PC-9 (cell line): ENCODE measurements at places on chromosomes 7 and 10. TPM values are rescaled to one million over a fixed set of nuclear protein-coding genes. Genes with fewer than 3 reads are reported as not detected.

- no peaks in the 10 kb centered on the region for H3K4me1 ChIP-seq
- no peak for DNase-seq
- no peak overlapping the region for H3K27ac ChIP-seq
- H3K36me3 ChIP-seq: no peaks in the 10 kb centered on the region
- H3K27me3 ChIP-seq: no peaks in the 10 kb centered on the region
- no peak overlapping the region for H3K4me3 ChIP-seq
These were observed 122.3 kb downstream of the IMMP2L start for GRCh38 chr7:111439977-111440376.

The PPA1 gene
- total RNA-seq: 224 and 236 TPM in 2 replicates

DNA sequence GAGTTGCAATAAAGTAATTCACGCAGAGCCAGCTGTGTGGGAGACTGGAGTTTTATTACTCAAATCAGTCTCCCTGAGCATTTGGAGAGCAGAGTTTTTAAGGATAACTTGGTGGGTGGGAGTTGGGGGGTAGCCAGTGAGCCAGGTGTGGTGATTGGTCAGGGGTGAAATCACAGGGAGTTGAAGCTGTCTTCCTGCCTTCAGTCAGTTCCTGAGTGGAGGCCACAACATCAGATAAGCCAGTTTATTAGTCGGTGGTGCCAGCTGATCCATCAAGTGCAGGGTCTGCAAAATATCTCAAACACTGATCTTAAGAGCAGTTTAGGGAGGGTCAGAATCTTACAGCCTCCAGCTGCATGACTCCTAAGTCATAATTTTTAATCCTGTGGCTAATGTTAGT, 3.3 kb upstream of the CYP51A1 start:
- no peaks in the 10 kb centered on the region for H3K27me3 ChIP-seq
- no peak overlapping the region for H3K4me3 ChIP-seq
- peaks cover 14% of the 10 kb centered on the region for H3K4me1 ChIP-seq
- H3K36me3 ChIP-seq: no peaks in the 10 kb centered on the region
- H3K27ac ChIP-seq: no peak overlapping the region
- DNase-seq: no peak

The TRIM74 gene
- total RNA-seq: 1.2 and 2.6 TPM in 2 replicates

DNA sequence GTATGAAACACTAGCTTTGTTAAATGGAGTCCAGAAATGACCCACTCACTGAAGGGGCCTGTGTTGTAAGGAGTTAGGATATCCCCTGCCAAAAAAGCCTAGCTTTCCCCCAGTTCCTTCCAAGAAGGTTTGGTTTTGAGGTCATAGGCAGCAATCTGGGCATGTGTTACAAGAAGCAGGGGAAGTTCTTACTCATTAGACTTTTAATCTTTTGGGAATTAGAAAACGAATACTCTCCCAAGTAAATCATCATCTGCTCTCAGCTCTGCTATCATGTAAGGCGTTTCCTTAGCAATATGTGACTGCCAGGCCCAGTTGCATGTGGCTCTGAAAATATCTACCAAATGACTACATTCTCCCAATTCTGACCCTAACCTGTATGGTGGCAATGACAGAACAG, 3.7 kb downstream of the NOD1 start:
- H3K4me1 ChIP-seq: peaks cover 31% of the 10 kb centered on the region
- no peaks in the 10 kb centered on the region for H3K36me3 ChIP-seq
- DNase-seq: no peak
- no peak overlapping the region for H3K4me3 ChIP-seq

The RNF32 gene
- total RNA-seq: 2.2 and 2.7 TPM in 2 replicates

The ELN gene
- total RNA-seq: 0.11 TPM in 1 of 2 replicates, not detected in the other

- no peaks in the 10 kb centered on the region for H3K36me3 ChIP-seq
- no peaks in the 10 kb centered on the region for H3K4me1 ChIP-seq
- no peak for DNase-seq
- peaks cover 32% of the 10 kb centered on the region for H3K27me3 ChIP-seq
- no peak overlapping the region for H3K27ac ChIP-seq
- no peak overlapping the region for H3K4me3 ChIP-seq
These were observed 102.3 kb downstream of the DNAJB6 start for GRCh38 chr7:157439149-157439548.

DNA sequence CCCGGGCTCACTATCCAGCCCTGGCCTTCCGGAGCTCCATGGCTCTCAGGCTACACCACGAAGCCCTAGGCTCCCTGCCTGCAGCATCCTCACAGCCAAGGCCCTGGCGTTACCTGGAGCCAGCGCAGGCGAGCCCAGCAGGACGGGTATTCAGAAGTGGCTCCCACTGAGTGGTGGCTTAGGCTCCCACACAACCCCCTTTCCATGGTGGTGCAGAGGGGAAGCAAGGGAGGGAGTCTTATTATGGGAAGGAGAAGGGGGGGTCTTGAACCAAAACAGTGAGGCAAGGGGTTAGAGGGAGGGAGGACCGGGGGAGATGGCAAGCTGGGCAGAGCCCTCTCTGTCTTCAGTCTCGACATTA, 29.6 kb upstream of the NDST2 start:
- no peak for DNase-seq
- H3K4me3 ChIP-seq: no peak overlapping the region
- no peaks in the 10 kb centered on the region for H3K27me3 ChIP-seq
- no peak overlapping the region for H3K27ac ChIP-seq
- H3K36me3 ChIP-seq: peaks cover 69% of the 10 kb centered on the region
- H3K4me1 ChIP-seq: 0 out of 2 replicates have a peak, but pooled peaks cover 6% of the 10 kb centered on the region

DNA sequence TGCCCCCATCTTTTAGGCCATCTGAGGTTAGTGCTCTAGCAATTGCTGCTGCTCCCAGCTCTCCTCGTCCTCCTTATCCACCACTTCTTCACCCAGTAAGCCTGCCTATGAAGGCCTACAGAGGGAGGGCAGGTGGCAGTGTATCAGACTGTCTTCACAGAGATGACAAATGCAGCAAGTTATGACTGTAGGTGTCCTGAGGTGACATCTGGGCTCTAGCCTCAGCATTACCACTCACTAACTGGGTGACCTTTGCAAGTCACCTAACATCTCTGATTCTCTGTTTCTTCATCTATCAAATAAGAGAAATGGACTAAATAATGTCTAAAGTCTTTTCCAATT, 151.6 kb downstream of the NOC3L start:
- no peak for DNase-seq
- H3K27me3 ChIP-seq: no peaks in the 10 kb centered on the region
- no peak overlapping the region for H3K27ac ChIP-seq

The NXPH1 gene
- not detected in 2 replicates for total RNA-seq

DNA sequence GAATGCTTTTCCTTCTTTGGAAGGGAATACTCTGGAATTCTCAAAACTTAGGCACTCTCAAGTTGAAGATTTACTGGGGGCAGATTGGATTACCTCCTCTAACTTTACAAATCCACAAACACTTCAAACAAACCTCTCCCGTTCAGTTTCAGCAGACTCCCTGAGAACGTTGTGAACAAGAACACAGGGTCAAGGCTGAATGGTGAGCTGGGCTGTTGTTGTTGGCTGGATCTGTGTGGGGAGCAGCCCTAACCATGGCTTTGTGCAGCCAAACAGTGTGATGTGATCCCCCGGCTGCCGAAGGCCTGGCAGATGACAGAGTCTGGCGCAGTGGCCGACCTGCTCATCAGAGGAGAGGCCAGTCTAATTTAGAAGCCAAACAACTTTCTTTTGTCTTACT, 93.1 kb downstream of the BMPER start:
- no peak for DNase-seq
- no peaks in the 10 kb centered on the region for H3K4me1 ChIP-seq
- no peaks in the 10 kb centered on the region for H3K27me3 ChIP-seq
- no peaks in the 10 kb centered on the region for H3K36me3 ChIP-seq
- H3K4me3 ChIP-seq: no peak overlapping the region
- H3K27ac ChIP-seq: no peak overlapping the region

GRCh38 chr7:110964775-110965174, 126.2 kb upstream of the LRRN3 start:
- no peaks in the 10 kb centered on the region for H3K36me3 ChIP-seq
- no peak overlapping the region for H3K4me3 ChIP-seq
- H3K27me3 ChIP-seq: no peaks in the 10 kb centered on the region
- no peak for DNase-seq

DNA sequence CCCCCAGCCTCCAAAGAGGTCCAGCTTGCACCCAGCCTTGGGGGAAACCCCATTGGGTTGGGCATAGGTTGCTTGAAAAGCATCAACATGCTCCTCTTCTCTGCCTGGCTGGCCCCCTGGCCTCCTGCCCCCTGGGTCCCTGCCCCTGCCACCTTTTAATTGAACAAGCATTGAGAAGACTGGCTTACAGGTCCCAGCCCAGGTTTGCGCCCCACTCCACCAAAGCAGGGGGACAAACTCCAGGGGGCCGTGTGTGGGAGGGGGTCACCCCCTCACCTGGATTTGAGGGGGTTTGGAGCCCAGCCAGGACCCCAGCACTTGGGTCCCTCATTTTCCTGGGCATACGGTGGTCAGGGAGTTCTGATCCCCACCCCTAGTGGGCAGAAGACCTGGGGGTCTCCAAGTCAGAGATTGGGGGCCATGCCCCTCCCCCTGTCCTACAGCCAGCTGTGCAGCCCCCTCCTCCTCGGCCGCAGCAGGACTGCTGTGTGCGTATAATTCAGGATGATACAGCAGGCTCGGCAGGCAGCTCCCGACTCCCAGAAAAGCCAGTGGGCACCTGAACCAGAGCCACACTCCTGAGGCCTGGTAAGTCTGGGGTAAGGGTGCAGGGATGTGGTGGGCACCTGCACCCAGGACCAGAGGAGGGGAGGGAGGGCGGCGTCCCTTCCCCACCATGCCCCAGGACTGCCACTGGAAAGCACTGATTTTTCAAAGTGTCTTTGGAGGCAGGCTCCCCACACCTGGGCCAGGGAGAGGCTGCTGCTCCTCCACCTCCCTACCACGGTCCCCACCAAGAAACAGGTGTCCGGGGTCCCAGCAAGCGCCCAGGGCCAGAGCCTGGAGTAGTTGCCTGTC, 1.7 kb downstream of the ELFN1 start:
- H3K27ac ChIP-seq: no peak overlapping the region
- peaks cover 63% of the 10 kb centered on the region for H3K27me3 ChIP-seq
- no peak overlapping the region for H3K4me3 ChIP-seq
- no peak for DNase-seq
- no peaks in the 10 kb centered on the region for H3K4me1 ChIP-seq

- no peaks in the 10 kb centered on the region for H3K4me1 ChIP-seq
- no peak for DNase-seq
- H3K27ac ChIP-seq: no peak overlapping the region
- no peak overlapping the region for H3K4me3 ChIP-seq
These were observed 220.1 kb downstream of the PPP1R3A start for GRCh38 chr7:113698556-113699220.

DNA sequence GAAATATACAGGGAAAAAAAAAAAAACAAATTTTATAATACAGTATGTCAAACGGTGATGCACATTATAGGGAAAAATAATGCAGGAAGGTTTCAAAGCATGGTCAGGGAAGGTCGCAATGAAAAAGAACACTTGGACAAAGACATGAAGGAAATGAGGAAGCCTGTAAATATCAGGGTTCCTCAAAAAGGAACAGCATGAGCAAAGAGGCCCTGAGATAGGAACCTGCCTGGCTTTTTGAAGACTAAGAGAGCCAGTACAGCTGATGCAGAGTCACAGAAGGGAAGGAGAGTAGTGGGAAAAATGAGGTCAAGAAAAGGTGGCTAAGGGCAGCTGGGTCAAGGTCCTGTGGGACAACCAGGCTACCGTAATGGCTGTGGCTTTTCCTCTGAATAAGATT, 1.9 kb downstream of the VPS41 start:
- no peak overlapping the region for H3K4me3 ChIP-seq
- DNase-seq: no peak
- H3K4me1 ChIP-seq: peaks cover 10% of the 10 kb centered on the region
- no peaks in the 10 kb centered on the region for H3K27me3 ChIP-seq
- no peaks in the 10 kb centered on the region for H3K36me3 ChIP-seq
- no peak overlapping the region for H3K27ac ChIP-seq

GRCh38 chr7:150727381-150727780, 9.8 kb upstream of the GIMAP5 start:
- no peaks in the 10 kb centered on the region for H3K36me3 ChIP-seq
- no peak overlapping the region for H3K4me3 ChIP-seq
- no peaks in the 10 kb centered on the region for H3K4me1 ChIP-seq

DNA sequence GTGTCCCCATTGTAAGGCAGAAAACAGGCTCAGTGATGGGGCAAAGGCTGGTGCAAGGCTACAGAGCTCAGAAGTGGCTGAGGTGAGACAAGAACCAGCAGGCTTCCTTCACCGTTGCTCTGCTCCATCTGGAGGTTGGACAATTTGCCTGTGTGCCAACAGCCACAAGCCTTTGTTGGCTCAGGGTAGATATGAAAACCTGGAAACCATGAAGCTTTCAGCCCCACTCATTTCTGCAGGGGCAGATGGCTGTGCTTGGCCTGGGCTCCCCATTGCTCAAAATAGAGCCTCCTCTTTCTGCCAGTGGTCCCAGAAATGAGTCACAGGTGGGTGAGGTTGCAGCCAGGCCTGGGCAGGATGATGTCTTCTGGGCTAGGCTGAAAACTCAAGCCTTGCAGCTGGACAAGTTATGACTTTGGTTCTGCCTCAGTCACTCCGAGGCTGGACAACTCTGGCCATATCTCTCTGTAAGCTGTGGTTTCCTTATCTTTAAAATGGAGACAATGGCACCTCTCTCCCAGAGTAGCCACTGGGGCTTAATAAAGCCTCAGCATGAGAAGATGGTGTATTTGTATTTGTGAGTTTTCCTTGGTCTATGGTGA, 12.2 kb upstream of the ZNF273 start:
- no peak for DNase-seq
- no peaks in the 10 kb centered on the region for H3K36me3 ChIP-seq
- H3K4me1 ChIP-seq: no peaks in the 10 kb centered on the region

The GPR15LG gene
- not detected in 2 replicates for total RNA-seq

The ASB4 gene
- not detected in 2 replicates for total RNA-seq

GRCh38 chr10:14186245-14186644, 144.5 kb downstream of the FRMD4A start:
- H3K27me3 ChIP-seq: no peaks in the 10 kb centered on the region
- no peak overlapping the region for H3K4me3 ChIP-seq

The RET gene
- not detected in 2 replicates for total RNA-seq

GRCh38 chr10:98509745-98510144, 63.0 kb upstream of the HPS1 start:
- no peak overlapping the region for H3K27ac ChIP-seq
- no peak overlapping the region for H3K4me3 ChIP-seq
- H3K4me1 ChIP-seq: no peaks in the 10 kb centered on the region
- no peaks in the 10 kb centered on the region for H3K36me3 ChIP-seq
- peaks cover 23% of the 10 kb centered on the region for H3K27me3 ChIP-seq
- no peak for DNase-seq

The TNRC18 gene
- total RNA-seq: 128 and 159 TPM in 2 replicates

The MAT1A gene
- total RNA-seq: not detected in 2 replicates
